ENCODE measurements at places on chromosomes 7 and 10.
A peak's percentile ranks its signal among the peaks of the same experiment; 100 is the strongest.

- no peaks in the 10 kb centered on the region for H3K36me3 ChIP-seq
- no peak overlapping the region for H3K4me3 ChIP-seq
- DNase-seq, result no peak
Observed at GRCh38 chr7:48031111-48031510, 2.2 kb upstream of the SUN3 start.

DNA sequence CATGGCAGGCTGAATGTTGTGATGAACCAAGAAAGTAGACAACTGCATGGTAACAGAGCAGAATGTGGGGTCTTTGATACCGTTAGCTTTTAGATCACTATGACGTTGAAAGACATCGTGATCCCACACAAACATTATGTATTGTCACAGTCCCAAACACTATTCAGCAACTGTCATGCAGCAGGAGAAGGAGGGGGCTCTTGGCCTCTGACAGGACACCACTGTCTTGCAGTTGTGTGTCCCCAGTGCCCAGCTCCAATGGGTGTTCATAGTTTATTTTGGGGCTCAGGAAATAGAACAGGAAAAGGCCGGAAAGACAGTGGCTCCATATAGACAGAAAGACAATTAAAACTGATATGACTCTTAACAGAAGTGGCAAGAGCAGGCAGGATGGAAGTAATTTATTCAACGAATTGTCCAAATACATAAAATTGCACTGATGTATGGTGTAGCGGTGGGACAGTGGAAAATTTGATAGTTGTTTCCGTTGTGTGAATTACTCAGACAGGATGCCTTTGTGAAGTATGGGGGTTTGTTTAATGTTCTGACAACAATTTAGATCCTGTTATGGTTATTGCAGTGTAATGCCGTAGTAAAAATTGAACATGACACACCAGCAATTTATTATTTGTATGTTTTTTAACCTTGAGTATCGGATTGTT is 292.0 kb downstream of the LRMDA start:
- no peaks in the 10 kb centered on the region for H3K4me1 ChIP-seq
- no peaks in the 10 kb centered on the region for H3K27me3 ChIP-seq
- H3K4me3 ChIP-seq, result no peak overlapping the region
- H3K27ac ChIP-seq, result no peak overlapping the region
- DNase-seq, result no peak

DNA sequence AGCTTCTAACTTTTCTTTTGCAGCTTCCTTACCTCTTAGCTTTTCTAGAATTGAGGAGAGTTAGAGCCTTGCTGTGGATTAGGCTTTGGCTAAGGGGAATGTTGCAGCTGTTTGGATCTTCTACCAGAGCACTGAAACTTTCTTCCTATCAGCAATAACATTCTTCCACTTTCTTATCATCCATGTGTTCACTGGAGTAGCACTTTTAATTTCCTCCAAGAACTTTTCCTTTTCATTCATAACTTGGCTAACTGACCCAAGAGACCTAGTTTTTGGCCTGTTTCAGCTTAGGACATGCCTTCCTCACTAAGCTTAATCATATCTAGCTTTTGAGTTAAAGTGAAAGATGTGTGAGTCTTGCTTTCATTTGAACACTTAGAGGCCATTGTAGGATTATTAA is 19.6 kb downstream of the MINPP1 start:
- H3K27me3 ChIP-seq, result no peaks in the 10 kb centered on the region
- no peak overlapping the region for H3K4me3 ChIP-seq
- H3K27ac ChIP-seq, result no peak overlapping the region
- no peak for DNase-seq
- no peaks in the 10 kb centered on the region for H3K36me3 ChIP-seq

DNA sequence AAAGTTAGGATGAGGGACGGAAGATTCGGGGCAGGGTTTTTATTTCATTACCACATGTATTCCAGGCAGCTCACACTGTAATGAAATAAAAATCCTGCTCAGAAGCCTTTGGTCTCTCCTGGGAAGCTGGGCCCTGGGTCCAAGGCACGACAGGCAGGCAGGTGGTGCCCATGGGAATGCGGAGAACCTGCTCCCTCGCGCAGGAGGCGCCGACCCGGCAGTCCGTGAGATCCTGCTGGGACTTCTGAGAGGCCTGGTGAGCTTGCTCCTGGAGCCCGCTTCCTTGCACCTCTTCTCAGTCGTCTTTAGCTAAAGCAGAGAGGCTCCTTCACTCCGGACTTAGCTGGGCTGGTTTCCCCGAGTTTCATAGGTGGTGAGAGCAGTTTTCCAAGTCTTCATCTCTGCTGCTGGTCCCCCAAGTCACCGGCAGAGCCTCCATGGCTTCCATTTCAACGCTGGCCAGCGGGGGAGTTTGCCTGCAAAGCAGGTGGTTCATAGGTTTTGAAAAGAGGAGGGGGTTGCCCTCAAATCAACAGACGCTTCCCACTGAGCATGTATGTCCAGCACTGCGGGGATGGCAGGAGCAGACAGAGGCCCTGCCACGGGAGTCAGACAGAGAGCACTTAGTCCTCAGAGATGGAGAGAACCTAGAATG is 24.5 kb downstream of the IL15RA start:
- no peak overlapping the region for H3K27ac ChIP-seq
- no peaks in the 10 kb centered on the region for H3K36me3 ChIP-seq
- no peaks in the 10 kb centered on the region for H3K27me3 ChIP-seq
- no peaks in the 10 kb centered on the region for H3K4me1 ChIP-seq
- no peak for DNase-seq

DNA sequence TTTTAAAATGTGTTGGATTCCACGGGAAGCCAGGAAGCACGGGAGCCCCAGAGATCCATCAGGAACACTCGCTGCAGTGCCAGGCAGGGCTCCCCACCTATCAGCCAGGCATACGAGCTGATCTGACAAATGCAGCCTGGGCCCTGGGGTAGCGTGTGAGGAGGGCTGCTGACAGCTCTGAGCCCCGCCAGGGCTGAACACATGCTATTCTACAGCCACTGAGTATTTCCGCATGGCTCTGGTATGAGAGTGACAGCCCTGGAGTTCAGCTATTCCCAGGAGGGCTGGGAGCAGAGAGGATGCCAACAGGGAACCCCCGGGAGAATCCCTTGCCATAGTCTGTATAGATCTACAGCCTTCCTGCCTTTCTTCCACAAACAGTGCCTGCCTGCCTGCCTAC is 237.3 kb upstream of the ZMIZ1 start:
- no peak for DNase-seq
- no peaks in the 10 kb centered on the region for H3K36me3 ChIP-seq
- peaks cover 13% of the 10 kb centered on the region for H3K27me3 ChIP-seq
- no peaks in the 10 kb centered on the region for H3K4me1 ChIP-seq
- no peak overlapping the region for H3K4me3 ChIP-seq

GRCh38 chr10:29119374-29119773 is 169.5 kb upstream of the LYZL1 start:
- no peak overlapping the region for H3K27ac ChIP-seq
- peak; percentile 30 for DNase-seq
- no peak overlapping the region for H3K4me3 ChIP-seq
- H3K36me3 ChIP-seq, result no peaks in the 10 kb centered on the region

DNA sequence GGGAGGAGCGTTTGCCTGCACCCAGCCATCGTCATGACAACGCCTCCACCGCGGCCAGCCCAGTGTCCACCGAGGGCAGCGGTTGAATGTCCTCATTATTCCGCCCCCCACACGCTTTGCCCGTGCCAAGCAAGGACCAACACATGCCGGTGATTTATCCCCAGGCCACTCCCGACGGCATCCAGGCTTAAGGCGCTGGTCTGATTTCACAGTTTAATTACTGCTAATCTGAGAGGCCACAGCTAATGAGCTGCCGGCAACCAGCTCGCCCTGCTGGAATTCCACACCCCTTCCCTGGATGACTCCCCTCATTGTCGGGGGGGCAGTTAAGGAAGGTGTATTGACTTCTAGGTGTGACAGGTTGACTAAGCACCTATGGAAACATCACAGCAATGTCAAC is 432.3 kb downstream of the DNAJB6 start:
- no peak for DNase-seq
- H3K27ac ChIP-seq, result no peak overlapping the region
- H3K36me3 ChIP-seq, result no peaks in the 10 kb centered on the region
- no peaks in the 10 kb centered on the region for H3K27me3 ChIP-seq

DNA sequence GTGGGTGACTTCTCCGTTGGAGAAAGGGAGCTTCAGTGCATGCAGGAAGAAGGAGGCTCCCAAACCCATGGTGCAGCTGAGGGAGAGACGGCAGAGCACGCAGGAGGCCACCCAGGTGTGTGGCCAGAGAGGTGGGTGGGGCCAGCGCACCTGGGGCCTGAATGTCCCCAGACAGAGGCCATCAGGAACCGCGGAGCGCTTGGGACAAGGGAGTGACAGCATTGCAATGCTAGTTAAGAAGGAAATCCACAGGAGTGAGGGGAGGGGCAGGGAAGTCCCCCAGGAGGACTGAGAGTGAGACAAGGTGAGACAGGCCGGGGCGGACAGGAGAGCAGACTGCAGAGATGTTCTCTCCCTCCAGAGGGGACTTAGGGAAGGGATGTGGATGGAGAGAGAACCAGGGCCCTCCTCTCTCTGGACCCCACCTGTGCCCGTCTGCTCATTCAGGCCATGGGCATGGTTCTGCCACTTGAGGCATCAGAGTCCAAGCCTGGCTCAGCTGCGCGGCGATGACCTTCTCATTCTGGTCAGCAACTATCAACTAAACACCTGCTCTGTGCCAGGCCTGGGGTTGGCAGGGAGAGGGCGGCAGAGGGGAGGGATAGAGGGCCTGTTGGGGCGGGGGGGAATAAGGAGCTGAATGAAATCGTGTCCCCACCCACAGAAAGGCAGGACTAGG is 69.4 kb upstream of the COL13A1 start:
- peaks cover 2% of the 10 kb centered on the region for H3K27me3 ChIP-seq
- no peak for DNase-seq
- peaks cover 13% of the 10 kb centered on the region for H3K4me1 ChIP-seq
- no peak overlapping the region for H3K4me3 ChIP-seq
- H3K36me3 ChIP-seq, result no peaks in the 10 kb centered on the region
